ENCODE measurements at places on chromosomes 3 and 15.

- DNase-seq, result no peak
Measured at GRCh38 chr3:126889276-126890201, 93.4 kb upstream of the PLXNA1 start.

DNA sequence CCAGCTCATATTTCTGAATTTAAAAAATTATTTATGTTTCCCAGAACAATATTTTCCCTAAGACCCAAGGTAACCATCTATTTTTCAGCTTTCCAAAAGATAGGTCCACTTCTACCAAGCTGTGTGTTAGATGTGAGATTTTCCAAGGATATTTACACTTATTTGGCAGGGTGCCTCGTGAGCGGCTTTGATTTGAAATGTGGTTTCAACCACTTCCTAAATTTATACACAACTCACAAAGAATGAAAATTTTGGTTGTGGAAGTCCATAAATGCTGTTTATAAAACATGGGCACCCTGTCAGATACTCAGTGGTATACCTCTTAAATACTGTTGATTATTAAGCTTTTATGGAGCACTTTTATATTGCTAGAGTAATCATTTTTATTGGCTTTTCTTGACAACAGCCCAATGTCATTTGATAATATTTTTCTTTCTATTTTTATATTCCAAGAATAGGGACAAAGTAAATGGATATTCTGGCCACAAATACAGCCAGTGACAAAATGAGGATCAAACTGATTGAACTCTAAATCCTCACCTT, 57.6 kb downstream of the GAP43 start:
- DNase-seq, result no peak

DNA sequence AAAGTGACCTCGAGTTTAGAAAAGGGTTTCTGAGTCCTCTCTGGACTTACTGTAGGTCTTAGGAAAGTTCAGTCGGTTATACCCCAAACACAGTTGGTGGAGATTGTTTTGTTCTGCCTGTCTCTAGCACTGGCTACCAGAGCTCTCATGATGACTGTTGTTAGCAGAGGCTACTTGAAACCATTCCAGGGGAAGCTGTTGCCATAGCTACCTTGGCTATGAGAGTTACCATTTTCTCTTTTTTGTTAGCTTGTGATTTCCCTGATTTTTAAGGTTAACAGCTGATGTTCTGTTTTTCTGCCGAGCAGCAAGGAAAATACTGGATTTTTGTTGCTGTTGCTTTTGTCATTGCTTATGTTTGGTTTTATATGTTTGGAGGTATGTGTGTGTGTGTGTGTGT, 26.7 kb downstream of the ABHD2 start:
- no peak for DNase-seq

- no peak for DNase-seq
Measured at GRCh38 chr15:82950295-82950694, 2.2 kb downstream of the HOMER2 start.

- DNase-seq, result no peak
Measured at GRCh38 chr15:90358124-90359033, 6.3 kb downstream of the ZNF774 start.

DNA sequence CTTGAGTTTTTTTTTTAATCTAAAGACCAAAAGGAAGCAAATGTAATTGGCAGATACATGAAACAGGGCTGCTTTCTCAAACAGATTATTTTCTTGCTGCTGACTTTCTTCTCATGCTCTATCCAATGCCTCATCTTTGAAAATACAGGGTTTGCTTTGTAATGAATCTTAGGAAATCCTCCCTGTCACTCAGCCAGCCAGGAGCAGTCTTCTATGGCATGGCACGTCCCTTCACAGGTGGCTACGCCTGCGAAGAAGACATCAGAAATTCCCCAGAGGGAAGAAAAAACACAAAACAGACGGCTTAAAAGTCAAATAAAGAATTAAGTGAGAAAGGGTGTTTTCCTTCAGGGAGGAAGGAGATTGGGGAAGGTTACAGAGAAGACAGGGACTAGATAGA, 242.5 kb downstream of the IGSF11 start:
- DNase-seq, result no peak

DNA sequence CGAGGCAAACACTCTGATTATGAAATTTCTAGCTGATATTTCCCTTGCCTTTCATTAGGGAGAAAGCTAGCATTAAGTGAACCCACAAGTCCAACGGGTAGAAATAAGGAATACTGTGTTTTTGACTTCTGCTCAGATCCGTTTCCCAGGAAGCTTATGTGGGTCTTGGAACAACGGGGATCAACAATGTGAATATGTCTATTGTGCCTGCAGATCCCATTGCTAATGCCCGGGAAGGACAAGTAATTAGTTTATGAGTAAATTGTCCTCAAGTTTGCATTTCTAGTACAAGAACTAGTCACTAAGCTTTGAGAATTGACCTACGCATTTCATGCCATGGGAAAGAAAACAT, 236.4 kb downstream of the UACA start:
- DNase-seq, result peak; percentile 17

- DNase-seq, result no peak
Measured at GRCh38 chr3:69579306-69580041, 159.8 kb upstream of the MITF start.

DNA sequence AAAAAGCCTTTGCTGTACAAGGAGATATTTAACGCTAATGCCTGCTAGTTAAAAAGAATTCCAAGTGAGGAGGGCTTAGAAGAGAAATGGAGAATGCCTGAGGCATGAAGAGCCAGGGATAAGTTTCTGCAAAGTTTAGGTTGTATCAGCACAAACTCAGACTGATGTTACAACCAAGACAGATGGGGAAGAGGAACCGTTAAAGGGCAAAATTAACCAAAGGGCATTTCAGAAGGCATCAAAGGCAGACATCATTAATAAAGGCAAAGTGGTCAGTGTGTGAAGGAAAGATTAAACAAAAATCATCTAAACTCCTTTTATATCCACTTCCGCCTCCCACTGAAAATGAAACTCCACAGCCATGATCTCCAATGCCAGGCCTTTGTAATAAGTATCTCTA, 7.0 kb downstream of the MYO5A start:
- DNase-seq, result no peak

GRCh38 chr3:77414881-77415280, 375.0 kb downstream of the ROBO2 start:
- no peak for DNase-seq

DNA sequence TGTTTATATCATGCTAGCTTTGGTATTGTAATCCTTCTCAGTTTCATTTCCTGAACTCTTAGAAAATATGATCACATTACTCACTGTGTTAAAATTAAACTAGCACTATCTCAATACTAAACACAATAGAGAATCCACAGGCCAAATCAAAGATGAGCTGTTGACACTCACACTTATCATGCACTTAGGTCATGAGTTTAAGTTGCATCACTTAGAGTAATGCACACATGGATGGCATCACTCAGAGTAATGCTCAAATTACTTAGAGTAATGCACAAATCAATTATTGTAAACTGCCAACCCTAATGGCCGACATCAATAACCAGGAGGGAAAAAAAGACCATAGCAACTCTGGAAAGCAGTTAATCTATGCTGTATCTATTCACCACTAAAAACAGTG, 40.0 kb upstream of the MCF2L2 start:
- DNase-seq, result no peak

- DNase-seq, result no peak
Measured at GRCh38 chr15:66405615-66406014, 18.9 kb downstream of the MAP2K1 start.

DNA sequence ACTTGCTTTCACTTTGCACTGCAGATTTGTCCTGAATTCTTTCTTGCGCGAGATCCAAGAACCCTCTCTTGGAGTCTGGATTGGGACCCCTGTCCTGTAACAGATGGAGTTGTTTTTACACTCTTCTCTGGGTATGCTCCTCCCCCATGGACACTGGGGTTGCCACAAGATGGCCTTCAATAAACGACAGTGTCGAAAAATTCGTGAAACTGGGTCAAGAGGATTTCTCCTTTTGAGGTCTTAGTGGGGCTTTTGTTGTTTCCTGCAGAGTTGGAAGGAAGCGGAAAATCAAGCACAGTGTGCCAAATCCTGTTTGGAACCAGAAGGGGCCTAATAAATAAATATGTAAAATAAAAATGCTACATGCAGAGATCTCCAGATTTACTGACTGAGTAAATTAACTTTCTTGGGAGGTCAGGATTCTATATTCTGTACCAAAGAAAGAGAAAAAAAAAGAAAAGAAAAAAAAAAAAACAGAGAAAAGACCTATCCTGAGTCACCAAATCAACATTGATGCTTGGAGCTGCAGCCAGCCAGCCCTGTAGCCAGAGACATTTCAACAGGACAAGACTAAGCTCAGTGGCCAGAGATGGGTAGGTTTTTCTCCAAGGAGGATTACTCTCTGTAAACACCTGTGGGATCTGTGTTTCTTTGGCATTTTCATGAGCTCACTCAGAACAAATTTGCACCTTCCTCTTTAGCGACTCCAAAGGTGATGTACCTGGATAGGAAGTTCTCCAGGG, 24.8 kb downstream of the CCDC80 start:
- DNase-seq, result no peak

DNA sequence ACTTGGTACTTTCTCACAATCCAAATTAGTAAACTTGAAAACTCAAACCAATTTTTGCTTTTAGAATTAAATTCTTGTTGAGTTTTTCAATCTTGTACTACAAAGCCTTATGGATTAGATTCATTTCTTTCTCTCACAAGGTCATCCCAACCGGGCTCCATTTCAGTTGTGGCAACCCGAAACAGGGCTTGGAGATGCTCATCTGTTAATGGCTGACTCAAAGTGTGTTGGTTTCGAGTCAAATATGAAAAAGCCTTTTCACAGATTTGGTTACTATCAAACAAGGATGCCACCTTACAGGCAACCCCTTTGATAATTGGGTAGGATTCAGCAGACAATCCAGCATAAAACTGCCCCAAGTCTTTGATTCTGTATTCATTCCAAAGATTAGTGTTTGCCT, 1.8 kb downstream of the EPM2AIP1 start:
- DNase-seq, result no peak

DNA sequence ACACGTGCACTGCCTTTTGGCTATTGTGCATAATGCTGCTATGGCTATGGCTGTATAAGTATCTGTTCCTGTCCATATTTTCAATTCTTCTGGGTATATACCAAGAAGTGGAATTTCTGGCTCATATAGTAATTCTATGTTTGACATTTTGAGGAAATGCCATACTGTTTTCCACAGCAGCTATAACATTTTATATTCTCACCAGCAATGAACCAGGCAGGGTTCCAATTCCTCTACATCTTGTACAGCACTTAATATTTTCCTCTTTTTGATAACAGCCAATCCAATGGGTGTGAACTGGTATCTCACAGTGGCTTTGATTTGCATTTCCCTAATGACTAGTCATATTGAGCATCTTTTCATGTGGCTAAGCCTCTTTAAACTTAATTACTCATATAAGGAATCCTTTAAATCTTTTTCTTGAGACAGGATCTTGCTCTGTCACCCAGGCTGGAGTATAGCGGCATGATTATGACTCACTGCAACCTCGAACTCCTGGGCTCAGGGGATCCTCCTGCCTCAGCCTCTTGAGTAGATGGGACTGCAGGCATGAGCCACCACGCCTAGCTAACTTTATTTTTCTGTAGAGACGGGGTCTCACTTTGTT, 38.1 kb upstream of the IGDCC4 start:
- no peak for DNase-seq

DNA sequence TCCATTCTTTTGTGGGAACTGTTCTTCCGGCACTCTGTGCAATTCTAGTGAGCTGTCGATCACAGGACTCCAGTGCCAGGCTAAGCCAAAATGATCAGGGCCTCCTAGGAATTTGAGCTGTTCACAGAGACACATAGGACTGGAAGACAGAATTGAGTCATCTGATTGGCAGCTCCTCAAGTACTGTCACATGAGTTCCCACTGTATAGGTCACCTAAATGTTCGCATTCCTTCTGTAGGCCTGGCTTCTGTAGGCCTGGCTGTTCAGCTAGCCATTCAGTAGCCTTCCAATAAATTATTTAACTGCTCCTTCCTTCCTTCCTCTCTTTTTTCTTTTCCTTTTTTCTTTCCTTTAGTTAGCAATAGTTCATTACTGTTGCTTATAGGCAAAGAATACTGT, 4.3 kb downstream of the PROS1 start:
- DNase-seq, result no peak

DNA sequence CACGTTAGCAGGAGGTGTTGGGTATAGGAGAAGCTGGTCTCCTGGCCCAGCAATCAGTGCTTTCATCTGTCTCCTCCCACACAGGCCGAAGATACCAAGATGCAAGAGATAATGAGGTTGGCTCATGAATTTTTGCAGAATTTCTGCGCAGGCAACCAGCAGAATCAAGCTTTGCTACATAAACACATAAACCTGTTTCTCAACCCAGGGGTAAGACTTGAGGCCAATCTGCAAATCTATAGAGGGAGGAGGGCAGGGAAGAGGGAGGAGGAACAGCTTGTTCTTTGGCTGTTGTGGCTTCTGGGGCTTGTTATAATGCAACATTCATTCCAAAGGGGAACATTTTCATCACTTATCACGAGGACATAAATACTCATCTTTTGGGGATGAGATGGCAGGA, 195.3 kb downstream of the ITPR1 start:
- DNase-seq, result no peak

DNA sequence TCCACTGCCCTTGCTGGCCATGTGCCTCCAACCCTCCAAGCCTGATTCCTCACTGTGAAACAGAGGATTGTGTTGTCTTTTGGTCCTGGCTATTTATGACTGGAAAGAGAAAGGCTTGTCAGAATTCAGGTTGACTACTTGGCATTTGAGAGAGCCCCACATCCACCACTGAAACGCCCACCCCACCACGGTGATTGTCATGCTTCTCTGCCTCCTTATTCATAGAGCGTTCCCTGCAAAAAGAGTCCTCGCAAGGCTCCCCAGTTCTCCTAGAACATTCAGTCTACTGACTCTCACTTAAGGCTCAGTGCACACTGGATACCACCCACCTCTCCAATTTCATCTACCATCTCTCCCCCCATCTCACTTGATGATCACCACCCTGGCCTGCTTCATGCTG, 162.9 kb upstream of the WNT5A start:
- peak; percentile 46 for DNase-seq

GRCh38 chr15:90142216-90143165, 40.2 kb upstream of the IDH2 start:
- no peak for DNase-seq

DNA sequence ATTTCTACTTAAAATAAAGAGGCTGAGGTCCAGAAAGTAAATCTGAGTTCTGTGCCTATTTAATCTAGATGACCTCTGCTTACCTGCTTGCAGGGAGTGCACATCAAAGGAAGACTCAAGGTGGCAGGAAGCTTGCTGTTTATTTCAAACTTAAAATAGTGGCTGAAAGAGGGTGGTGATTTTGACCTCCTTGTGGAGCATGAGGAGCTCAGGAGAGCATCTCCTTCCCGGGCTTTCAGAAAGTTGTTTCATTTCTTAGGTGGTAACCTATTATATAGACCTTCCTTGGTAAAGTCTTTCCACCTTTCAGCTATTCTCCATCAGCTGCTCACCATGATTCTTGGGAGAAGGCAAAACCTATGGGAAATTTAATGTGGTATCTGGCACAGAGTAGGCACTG, 494 bp downstream of the GCSAM start:
- no peak for DNase-seq

DNA sequence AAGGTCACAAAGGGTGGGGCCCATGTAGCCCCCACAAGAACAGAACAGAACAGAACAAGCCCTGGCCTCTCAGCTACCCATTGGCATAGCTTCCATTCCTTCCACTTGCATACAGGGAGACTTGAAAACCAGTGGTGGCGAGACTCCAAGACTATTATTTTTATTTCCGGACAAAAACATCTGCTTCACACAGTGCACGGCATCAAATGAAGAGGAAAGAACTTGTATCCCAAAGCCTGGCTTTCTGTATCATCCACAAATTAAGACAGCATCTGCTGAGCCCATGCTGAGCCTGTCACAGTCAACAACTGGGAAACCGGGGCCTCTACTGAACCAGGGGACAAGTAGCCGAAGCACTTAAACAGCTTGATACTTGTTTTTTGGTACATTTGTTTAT, 56.0 kb downstream of the CLEC3B start:
- DNase-seq, result no peak
